Mesendoderm (in vitro differentiated cells): ENCODE measurements at places on chromosomes 2 and 18.

GRCh38 chr18:74126684-74127655 is 20.7 kb downstream of the FBXO15 start:
- DNase-seq = no peak

- DNase-seq = no peak
These were observed 19.8 kb downstream of the SLC3A1 start for GRCh38 chr2:44295113-44295512.

- no peak for DNase-seq
These were observed 61.2 kb upstream of the ACKR3 start for GRCh38 chr2:236508466-236508865.

DNA sequence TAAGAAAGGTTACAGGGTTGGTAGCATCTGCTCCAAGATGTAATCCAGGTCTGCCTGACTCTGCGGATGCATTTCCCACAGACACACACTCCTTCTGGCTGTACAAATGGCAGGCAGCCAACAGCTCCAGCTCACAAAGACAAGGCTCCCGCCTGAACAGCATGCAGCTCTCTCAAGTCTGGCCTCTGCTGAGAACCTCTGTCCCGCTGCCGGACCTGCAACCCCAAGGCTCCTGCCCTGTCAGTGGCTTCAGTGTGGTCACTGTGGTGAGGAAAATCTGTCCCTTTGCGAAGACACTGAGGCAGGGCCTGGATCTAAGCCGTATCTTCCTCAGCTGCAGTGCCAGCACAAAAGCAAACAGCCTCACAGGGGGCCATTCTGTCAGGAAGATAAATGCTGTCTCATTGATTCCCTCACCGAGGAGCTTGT is 469.3 kb upstream of the MEX3C start:
- DNase-seq = no peak

DNA sequence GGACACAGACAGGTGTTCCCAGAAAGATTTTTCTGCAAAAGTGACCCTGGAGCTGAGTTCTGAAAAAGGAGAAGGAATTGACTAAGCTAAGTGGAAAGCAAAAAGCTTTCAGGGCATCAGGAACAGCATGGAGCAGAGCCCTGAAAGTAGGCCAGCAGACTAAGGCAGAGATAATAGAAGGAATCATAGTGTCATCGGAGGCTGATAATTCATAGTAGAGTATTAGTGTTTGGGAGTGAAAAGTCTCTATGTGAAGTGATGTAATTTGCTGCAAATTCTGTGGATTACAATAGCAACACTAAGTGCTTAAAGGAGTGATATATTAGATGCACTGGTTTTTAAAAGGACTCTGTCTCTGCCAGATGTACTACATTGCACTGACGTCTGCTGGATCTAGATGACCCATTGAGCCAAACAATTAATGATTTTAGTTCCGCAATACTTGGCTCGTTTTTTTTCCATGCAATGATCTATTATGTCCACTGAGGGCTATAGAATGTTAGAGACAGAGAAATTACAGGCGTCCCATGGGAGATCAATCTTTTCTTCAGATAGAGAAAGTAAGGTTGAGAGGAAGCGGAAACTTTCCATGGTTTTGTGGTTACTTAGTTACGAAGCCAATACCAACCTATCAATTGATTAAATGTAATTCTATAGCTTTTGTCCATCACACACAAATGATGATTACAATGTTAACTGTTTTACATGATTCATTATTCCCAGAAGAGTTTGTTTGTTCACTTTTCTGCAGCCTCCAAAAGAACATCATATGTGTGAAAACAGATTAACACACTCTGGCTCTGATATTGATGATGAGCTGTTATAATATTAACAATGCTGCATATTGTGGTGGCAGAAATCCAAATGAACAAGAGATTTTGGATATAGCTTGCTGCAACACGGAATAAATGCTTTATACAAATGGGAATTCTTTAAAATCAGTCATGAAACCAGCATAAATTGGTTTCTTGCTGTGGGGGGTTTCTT is 143.7 kb downstream of the MC4R start:
- no peak for DNase-seq

GRCh38 chr2:79512442-79513401 is at the start of gene CTNNA2:
TSS of gene CTNNA2 (plus strand) at chr2:79513051.
- peak; percentile 87 for DNase-seq
